A673 (cell line): ENCODE measurements at places on chromosomes 7 and 10. TPM values are rescaled to one million over a fixed set of nuclear protein-coding genes. Genes with fewer than 3 reads are reported as not detected.

OR2A5 gene
- total RNA-seq: not detected in 2 replicates

DNA sequence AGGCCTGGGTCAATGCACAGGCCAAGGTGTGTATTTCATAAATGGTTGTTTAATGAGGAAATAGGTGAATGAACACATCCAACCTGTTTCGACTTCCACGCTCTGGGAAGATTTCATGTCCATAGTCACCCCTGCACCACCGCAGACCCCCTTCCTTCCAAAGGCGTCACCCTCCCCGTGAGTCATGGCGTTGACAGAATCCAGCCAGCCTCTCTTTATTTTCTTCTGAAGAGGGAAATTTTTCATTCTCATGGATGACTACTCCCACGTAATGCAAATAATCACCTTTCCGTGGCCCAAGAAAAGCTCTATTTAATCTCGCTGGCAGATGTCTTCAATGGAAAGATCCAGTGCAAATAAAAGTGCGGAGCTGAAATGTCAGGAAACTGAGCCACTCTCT lies 75.3 kb upstream of the FOXK1 start:
- no peak for DNase-seq

DNA sequence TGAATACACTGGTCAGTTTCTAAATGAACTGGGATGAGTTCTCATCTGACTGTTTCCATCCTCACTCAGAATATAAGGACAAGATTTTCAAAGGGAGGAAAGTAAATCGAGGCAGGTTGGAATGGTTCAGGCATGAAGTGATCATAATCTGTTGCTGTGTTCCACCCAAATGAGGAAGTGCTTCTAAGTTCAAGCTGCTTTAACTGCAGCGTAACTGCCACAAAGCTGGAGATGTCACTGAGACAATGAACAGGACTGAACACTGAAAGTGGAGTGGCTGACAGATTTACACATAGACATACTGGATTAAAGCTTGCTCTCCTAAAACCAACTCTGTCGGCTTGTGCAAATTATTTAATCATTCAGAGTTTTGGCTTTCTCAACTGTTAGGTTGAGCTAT lies 66.6 kb downstream of the GPR37 start:
- DNase-seq: no peak

DNA sequence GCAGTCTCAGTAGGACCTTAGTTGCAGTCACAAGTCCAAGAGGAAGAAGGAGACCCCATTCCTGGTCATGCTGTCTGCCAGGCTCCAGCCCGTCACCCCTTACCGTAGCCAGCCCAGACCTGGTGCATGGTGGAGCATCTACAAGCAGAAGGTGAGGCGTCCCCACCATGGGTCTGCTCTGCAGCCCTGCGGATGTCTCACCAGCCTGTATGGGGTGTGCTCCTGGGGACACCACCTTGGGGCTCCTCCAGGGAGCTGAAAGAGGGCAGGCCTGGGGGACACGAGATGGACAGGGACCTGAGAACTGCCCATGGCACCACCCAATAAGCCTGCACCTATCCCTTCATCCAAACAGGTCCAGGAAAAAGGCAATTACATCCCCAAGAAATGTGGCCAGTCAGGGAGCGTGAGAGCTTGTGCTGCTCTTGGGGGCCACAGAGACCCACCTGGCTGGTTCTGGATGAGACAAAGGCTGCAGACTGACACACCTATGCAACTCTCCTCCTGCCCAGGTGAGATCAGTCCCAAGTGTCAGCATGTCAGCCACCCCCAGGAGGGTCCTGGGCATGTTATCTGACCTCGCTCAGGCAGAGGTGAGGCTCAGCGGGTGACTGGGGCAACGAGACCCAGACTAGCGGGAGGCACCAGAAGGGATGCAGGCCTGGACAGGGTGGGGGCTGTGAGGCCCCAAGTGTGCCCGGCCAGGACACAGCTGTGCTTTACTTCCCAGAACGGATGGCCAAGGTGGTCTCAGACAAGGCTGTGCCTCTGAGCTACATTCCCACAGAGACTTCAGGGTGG lies 84.5 kb upstream of the RET start:
- DNase-seq: no peak

PON1 gene
- not detected in 2 replicates for total RNA-seq

DNA sequence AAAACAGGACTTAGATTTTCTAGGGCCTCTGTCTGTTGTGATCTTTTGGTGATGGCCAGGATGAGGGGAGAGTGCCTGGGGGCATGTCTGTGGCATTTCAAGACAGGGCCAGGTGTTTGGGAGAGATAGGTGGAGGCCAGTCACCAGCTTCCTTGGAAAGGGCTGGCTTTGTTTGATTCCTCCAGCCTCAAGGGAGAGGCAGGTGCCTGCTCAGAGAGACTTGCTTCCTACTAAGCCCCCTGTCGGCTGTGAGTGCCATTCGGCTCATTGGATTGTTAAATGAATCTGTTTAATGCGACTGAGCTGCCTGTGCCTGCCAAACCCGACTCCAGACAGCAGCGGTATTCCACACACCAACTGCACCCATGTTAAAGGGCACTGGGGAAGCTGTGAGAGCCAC lies 304.1 kb upstream of the COBL start:
- no peak for DNase-seq

EMX2 gene
- not detected in 2 replicates for total RNA-seq

- DNase-seq: no peak
Measured at GRCh38 chr7:66609176-66609575, 19.5 kb upstream of the KCTD7 start.

DNA sequence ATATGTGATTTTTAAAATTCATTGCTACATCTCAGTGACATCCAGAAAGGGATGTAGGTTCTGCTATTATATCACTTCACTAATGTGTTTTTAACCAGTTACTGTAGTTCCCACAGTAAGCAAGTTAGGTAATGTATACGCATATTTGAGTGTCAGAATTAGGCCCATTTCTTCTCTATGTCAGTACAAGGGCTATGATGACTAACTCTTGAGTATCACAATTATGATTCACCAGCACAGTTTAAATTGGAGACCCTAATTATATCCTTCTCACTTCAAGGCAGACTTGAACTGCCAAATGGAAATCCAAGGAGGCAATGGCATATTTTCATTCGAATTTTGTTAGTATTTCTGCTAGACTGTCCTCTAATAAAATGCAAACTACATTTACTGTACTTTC lies 23.6 kb downstream of the BZW2 start:
- peak; percentile 52 for DNase-seq

DNA sequence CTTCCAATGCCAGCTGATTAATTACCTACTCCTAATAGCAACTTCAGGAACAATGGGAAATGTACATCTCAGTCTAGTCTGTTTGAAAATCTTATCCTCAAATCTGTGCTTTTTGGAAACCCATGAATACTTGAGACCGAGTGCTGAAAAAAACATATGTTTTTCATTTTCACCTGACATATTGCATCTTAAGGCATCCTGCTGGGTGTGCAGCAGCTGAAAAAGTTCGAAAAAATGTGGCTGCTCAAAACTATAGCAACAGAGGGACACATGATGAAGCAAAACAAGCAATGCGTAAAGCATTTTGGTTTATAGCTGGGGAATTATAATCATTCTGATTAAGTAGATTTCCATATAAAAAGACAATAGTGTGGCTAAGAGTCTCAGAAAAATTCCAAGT lies 218.0 kb downstream of the CREB5 start:
- no peak for DNase-seq

GRCh38 chr10:132110111-132110521 lies 44.4 kb downstream of the JAKMIP3 start:
- DNase-seq: no peak

- no peak for DNase-seq
Measured at GRCh38 chr10:111158595-111158994, 81.8 kb downstream of the ADRA2A start.
